Ecto neural progenitor cell (in vitro differentiated cells): ENCODE measurements at places on chromosomes 12 and 14.

DNA sequence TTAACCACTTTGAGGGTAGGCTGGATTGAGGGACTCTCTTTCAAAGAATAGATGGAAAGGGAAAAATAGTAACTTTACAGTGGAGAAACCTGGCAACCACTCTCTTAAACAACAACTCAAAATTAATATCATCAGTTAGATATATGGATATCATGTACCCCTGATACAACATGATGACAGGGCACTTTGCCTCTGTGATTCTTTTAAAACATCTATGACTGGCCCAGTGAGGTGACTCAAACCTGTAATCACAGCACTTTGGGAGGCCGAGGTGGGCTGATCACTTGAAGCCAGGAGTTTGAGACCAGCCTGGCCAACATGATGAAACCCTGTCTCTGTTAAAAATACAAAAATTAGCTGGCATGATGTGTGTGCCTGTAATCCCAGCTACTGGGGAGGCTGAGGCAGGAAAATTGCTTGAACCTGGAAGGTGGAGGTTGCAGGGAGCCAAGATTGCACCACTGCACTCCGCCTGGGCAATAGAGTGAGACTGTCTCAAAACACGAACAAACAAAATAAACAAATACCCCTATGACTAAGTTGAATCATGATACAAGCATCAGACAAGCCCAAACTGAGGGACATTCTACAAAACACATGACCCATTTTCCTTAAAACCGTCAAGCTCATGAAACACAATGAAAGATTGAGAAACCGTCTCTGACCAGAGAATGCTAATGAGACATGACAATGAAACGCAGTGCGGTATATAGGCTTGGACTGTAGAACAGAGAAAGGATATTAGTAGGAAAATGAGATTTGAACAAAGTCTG lies 26.4 kb upstream of the SLC7A8 start:
- no peak for DNase-seq

GRCh38 chr12:88733008-88733407 lies 152.7 kb upstream of the KITLG start:
- DNase-seq, result no peak

DNA sequence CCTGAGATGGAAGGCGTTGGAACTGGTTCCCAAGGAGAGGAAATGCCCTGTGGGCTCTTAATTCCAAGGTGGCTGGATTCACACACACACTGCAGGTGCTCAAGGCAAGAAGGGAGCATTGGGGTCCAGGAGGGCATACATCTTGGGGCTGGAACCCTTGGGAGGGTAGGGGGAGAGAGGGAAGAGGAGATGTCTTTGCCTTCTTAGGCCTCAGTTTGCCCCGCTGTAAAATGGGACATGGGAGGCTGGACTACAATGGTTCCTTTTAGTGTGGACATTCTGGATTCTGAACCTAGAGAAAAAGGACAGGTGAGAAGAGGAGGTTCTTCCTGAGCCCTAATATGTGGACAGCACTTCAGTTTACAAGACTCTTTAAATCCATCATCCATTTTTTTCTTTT lies 43.8 kb downstream of the CALM1 start:
- DNase-seq, result no peak

DNA sequence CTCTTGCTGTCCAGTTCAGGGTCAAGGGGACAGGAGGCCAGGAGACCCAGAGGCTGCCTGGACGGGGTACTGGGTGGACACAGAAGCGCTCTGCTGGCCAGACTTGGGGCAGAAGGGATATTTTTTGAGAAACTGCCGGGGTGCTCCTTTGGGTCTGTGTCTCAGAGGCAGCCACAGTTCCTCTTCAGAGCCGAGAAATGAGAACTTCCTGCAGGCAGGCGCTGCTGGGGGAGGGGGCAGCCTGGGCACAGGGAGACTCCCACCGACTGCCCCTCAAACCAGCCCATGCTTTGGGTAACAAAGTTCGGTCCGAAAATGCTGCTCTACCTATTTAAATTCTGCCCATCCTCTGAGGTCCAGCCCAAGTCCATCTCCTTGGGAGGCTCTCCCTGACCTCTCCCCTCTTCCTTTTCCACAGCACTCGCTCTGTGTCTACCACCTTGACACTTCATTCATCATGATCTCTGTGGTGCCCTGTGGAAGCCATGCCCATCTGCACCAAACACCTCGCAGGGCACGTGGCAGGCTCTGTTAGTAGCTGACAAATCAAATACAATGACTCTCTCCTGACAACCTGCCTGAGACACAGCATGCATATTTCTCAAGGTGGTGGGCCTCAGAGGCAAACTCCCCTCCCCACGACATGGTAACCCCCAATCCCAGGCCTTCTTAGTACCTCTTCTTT lies 16.4 kb downstream of the HDAC7 start:
- no peak for DNase-seq

DNA sequence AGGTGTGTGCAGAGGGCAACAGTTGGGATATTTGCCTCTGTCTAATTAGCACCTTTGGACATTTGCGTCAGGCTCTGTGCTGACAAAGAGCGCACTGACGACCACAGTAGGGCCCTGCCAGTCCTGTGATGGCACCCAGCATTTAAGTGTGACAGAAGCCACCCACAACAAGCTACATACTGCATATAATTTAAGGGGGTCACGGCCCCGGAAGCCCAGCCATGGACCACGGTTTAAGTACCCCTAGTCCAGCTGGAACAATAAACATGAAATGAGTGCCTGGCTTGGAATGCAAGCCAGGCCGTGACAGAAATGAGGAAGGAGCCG lies 16.8 kb upstream of the DYNC1H1 start:
- DNase-seq, result peak; percentile 60

GRCh38 chr14:21350539-21350938 lies 33.3 kb downstream of the SUPT16H start:
- DNase-seq, result no peak

DNA sequence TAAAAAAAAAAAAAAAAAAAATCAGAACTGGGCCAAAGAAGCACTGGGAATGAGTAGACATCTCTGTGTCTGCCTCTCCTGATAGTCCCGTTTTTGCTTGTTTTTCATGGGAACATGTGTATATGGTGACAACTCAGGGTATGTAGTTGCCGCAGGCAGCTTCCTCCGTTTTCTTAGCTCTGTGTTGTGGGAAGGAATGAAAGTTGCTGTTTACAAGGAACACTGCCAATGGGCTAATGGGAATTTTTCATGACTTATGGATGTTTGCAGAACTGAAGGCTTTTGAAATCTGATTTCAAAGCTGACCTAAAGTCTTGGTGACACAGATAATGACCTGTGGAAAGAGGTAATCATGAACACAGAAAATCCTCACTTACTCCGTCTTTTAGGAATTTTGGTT lies 146.4 kb upstream of the BTG1 start:
- no peak for DNase-seq
